HCT116 (cell line): ENCODE measurements at places on chromosomes 12 and 14.

DNA sequence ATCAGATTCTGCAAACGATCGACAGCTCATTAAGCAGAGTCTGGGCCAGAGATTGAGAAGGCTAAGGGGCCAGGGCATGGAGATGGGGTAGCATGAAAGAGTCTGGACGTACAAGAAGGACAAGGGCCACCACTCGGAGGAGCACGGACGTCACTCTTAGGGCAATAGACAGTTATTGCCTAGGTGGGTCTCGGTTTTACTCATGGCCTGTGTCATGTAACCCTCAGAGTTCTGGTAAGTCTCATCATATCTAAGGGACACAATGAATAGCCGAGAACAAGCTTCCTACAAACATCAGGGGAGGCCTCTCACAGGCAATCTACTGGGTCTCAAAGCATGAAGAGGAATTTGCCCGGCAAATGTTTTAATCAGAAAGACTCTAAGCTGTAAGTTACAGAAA is 30.4 kb upstream of the ITPK1 start:
- no peak for DNase-seq

GRCh38 chr14:75141062-75141461 is 14.2 kb upstream of the NEK9 start:
- DNase-seq = no peak

DNA sequence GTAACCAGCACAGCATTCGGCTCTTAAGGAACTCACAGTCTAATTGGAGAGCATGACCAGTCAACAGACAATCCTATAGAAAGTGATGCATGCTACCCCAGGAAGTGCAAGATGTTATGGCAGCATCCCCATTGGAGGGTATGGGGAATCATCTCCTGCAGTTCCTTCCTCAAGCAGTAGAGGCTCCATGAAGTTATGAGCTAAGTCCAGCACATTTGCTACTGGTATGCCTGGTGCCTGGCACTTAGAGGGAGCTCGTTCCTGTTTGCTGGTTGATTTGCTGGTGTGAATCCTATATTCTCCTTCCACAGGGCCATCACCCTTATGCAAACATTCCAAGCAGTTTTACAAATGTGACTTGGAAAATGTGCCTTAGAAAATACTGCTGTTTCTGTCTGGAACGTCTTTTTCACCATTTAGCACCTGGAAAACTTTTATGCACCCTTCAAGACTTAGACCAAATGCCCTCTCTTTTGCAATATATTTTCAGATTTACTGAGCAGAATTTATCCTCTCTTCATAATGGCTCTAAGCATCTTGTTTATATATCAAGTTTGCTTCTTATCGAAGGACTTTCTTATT is 136.1 kb upstream of the WSCD2 start:
- DNase-seq = peak; percentile 56

- no peak for DNase-seq
These were observed 20.6 kb downstream of the COX14 start for GRCh38 chr12:50132505-50133135.

GRCh38 chr12:66944365-66944764 is 265.5 kb upstream of the GRIP1 start:
- no peak for DNase-seq

DNA sequence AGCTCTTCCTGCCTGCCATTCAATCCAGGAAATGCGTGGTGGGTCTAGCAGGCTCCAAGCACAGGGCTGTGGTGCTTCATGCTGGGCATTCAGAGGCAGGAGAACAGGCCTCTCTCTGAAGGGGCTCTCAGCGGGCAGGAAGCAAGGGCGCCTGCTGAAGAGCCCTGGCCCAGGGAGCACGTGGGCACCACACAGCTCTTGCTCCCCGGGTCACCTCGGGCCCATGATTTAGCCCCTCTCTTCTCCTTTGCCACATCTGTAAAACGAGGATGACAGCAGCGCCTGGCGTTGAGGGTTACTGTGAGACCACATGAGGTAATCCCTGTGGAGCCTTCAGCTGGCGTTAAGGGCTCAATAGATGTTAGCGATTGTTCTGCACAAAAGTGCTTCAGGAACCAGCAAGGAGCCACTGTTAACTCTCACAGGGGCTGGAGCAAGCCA is 37.6 kb upstream of the SPTLC2 start:
- no peak for DNase-seq

GRCh38 chr12:101768781-101769180 is 29.5 kb upstream of the SYCP3 start:
- no peak for DNase-seq

GRCh38 chr12:21001778-21002177 is 129.2 kb upstream of the SLCO1B1 start:
- no peak for DNase-seq

GRCh38 chr14:94934276-94934810 is 164.4 kb upstream of the GSC start:
- DNase-seq = no peak

DNA sequence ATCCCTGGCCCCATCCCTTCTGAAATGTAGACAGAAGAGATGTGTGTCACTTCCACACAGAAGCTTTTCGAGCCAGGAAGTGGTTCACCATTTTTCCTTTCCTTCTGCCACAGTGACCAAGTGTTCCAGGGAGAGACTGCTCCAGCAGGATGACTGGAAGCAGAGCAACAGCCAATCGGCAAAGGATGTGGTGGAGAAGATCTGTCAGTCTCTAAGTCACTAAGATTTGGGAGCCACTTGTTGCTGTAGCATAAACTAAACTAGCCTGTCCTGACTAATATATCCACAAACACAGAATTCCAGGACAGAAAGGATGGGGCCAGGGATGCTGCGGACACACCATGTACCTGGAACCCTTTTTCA is 42.9 kb downstream of the DUSP6 start:
- DNase-seq = no peak

DNA sequence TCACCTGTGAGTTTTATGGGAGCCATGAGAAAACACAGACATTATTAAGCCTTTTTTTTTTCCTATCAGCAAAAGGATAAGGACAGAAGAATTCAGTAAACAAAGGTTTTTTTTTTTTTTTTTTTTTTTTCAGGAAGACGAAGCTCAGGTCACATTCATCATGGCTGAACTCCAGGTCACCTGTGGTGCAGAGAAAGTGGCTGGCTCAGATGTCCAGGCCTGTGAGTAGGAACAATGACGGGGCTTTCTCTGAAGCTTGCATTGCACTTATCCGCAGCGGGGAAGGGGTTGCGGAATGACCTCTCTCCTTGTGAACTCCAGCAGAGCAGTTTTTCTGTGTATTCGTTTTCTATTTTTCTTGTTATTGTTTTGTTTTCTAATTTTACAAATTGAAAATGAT is 759.6 kb upstream of the TMEM132C start:
- no peak for DNase-seq

DNA sequence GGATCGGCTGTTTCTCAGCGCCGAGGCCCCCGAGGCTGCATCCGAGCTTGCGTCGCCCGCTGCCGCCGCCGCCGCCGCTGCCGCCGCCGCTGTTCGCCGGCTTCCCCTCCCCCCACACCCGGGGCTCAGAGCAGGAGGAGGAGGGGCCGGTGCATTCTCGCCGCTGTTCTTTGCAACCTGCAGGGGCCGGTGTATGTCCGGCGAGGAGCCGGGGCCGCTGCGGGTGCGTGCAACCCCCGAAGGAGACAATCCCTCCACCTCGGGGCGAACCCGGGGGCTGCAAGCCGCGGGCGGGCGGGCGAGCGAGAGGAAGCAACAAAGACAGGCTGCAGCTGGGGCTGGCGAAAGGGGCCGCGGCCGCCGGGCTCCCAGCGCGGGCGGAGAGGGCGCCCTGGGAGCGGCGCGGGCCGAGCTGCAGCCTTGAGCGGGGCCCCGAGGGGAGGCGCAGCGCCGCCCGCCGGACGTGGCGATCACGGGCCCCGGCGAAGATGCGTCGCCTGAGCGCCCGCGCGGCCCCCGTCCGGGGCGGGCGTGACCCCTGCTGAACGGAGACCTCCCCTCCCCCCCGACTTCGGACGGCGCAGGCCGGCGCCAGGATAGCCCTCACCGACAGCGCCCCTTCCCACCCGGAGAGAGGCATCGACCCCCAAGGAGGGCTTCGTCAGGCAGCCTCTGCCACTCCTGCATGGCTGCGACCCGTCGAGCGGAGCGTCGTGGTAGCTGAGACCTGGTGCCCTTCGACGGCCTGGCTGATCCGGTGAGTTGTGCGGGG is 702 bp downstream of the FAM222A start:
- no peak for DNase-seq

DNA sequence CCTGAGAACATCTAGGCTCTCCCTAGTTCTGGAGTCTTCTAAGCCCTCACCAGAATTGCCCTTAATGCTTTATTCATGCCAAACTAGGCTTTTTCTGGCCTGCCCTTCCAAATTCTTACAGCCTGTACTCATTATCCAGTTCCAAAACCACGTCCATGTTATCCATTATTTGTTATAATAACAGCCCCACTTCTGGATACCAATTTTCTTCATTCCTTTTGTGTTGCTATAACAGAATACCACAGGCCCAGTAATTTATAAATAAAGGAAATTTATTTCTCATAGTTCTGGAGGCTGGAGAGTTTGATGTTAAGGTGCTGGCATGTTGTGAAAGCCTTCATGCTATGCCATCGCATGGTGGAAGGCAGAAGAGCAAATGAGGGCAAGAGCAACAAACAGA is 68.0 kb upstream of the AMIGO2 start:
- DNase-seq = no peak

- DNase-seq = no peak
These were observed 23.1 kb upstream of the DLK1 start for GRCh38 chr14:100703386-100704220.

DNA sequence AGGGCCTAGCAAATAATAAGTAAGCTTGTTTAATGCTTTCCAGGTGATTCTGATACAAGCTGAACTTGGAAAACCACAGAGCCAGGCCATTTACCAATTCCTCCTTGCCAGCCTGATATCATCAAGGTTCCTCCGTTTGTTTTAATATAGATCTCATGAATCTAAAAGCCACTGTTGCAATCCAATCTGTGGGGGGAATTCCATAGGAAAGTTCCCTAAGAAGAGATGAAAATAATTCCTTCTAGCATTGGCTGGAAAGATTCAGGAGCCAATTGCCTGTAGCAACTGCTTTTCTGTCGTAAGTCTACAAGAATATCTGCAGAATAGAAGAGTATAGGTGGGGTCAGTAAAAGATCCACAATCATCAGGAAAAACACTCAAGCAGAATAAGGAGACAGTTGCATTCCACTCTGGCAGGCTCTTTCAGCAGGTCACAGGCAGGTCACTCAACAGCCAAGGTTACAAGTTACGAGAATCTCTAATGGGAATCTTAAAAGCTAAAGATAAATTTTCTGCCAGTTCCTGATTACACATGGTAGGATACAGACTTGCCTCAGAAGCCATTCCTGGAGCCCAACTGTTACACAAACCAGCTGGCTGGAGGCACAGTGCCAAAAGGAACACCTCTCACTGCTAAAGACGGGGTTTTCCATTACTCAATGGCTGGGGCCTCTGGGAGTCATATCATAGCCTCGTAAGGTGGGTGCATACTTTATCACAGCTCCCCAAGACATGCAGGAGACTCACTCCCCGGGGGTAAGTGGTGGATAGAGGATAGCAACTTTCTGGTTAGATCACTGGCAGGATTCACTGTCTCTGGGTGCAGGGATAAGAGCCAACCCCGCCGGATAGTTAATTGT is 43.6 kb downstream of the FGD6 start:
- no peak for DNase-seq

- no peak for DNase-seq
These were observed 161.5 kb upstream of the FRMD6 start for GRCh38 chr14:51490205-51490604.

DNA sequence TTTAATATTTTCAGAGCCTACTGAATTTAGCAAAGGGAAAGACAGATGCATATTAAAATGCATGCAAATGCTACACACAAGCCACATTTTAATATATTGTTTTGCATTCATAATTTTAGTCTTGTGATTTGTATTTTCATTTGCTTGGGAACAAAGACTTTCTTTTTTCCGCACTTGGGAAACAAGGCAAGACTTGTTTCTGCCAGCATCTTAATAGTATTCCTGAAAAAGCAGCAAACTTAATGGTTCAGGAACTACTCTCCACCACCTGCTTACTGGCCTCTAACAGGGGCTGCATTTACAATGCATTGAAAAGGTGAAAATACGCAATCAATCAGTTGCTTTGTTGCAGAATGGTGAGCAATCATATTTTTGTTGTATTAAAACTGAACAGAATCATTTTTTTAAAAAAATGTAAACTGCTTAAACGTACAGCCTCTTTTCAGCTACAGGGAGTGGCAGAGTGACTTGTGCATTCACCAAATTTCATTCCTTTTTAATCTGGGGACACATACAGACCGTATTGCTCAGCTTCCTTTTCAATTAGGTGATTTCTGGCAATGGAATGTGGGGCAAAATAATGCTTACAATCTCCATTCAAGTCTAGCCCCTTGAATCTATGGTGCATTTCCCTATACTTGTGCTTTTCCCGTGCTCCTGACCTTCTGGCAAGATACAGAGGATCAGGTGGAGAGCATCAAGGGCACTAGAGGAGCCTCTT is 144.1 kb upstream of the BTG1 start:
- no peak for DNase-seq

- no peak for DNase-seq
These were observed 79.8 kb downstream of the CCDC88C start for GRCh38 chr14:91337699-91338335.

DNA sequence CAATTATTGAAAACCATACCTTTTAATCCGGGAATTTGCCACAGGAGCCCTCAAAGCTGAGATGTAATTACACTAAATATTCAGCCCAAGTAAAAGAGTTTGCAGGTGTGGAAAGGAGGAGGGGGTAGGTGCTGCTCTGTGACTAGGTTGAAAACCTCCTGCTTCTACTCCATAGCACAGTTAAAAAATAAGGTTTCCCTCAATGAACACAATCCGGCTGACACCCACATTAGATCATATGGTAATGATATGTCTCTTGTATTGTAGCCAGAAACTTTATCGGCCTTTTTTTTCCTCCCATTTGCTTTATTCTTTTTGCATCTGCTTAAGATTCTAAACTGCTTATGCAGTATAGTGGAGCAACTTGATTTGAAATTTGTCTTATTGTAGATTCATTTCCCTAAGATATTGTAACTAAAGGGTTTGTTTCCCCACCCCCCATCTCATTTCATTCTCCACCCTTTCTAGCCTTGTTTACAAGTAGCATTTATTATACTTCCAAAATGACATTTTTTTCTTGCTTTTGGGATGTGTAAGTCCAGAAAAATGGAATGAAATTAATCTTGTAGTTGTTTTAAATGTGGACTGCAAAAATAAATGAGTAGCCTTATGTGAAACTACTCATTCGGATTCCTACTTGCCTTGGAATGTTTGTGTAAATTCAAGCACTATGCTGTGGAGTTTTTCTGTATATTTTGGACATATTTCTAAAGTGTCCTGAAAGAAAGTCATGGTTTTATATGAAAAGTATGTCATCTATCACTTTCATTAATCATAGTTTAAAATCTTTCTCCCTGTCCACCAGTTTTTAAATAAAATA is at the start of gene DCN:
DCN (minus strand) TSS at position 182 of the 820 bp plus-strand sequence. CDS start 4,265 bp downstream, outside the sequence.
- no peak for DNase-seq
